Right forelimb (tissue), 1 donor: ENCODE measurements at places on chromosomes 12 and 14.

- no peak for DNase-seq
Measured at GRCh38 chr14:102754370-102755262, 22.6 kb upstream of the TRAF3 start.

DNA sequence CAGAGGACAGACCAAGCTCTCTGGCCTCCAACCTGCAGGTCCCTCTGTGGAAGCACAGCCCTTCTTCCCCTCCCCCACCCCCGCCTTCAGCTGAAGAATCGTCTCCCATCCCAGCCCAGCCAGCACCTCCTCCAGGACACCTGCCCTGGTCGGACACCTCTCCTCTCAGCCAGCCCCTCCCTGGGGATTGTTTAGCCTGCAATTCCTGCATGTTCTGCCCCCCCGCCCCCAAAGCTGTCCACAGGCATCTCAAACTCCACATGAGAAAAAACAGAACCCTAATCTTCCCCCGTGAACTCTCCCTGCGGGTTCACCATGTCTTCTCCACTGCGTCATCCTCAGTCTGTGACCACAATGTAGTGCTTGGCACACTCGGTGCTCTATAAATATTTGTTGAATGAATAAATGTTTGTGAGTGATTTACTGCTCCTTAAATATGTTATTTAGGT lies 24.1 kb downstream of the PRIMA1 start:
- DNase-seq = no peak

- no peak for DNase-seq
Measured at GRCh38 chr14:63672417-63673180, 30.9 kb upstream of the WDR89 start.

- DNase-seq = no peak
Measured at GRCh38 chr14:52095336-52095735, 26.5 kb upstream of the NID2 start.

DNA sequence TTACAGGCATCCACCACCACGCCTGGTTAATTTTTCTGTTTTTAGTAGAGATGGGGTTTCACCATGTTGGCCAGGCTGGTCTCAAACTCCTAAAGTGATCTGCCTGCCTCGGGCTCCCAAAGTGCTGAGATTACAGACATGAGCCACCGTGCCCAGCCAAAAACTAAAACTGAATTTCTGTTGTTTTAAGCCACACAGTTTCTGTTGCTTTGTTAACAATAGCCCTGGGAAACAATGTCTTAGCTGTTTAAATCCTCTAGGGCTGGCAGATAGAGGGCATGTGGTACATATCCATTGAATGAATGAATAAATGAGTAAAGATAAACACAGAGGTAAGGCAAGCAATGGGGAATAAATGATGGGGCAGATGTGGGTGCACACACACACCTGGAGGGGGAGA lies 8.0 kb upstream of the EIF5 start:
- no peak for DNase-seq

GRCh38 chr14:49492151-49492550 lies 94.0 kb downstream of the RPS29 start:
- DNase-seq = no peak

DNA sequence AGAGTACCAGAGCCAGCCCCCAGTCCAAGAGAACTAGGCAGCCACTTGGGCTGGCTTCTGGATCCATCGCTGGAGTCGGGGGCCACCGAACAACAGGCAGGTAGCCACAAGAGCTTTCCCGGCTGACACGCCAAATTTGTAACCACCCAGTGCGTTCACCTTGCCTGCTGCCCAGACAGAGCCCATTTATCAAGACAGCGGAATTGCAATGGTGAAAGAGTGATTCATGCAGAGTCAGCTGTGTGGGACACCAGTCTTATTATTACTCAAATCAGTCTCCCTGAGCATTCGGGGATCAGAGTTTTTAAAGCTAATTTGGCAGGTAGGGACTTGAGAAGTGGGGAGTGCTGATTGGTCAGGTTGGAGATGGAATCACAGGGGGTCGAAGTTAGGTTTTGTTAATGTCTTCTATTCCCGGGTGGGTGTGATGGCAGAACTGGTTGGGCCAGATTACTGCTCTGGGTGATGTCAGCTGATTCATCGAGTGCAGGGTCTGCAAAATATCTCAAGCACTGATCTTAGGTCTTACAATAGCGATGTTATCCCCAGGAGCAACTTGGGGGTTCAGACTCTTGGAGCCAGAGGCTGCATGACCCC lies 64.3 kb downstream of the PDE6H start:
- DNase-seq = no peak
